NCI-H1417 treated with DMSO at 0.1 percent for 48 hours (cell line): ENCODE measurements at places on chromosomes 2 and 18.
A peak's percentile ranks its signal among the peaks of the same experiment; 100 is the strongest.

- DNase-seq = no peak
Measured at GRCh38 chr2:21779786-21780185, 656.0 kb downstream of the TDRD15 start.

DNA sequence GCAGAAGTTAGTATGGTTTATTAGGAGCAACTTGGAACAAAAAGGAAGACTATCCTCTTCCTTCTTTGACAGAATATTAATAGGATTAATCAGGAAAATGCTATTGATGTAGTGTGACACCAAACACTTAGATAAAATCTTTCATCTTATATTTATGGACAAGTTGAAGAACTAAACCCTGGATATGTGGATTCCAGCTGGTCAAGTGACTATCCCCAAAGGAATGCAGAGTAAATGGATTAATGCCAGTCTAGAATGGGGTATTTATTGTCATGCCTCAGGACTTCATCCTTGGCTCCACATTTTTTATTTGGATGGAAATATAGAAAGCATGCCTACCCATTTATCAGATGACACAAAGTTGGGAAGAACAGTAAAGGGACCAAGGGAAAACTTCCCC lies 124.0 kb upstream of the TTC39C start:
- no peak for DNase-seq

GRCh38 chr2:74119339-74119738 lies 28.4 kb downstream of the BOLA3 start:
- no peak for DNase-seq

DNA sequence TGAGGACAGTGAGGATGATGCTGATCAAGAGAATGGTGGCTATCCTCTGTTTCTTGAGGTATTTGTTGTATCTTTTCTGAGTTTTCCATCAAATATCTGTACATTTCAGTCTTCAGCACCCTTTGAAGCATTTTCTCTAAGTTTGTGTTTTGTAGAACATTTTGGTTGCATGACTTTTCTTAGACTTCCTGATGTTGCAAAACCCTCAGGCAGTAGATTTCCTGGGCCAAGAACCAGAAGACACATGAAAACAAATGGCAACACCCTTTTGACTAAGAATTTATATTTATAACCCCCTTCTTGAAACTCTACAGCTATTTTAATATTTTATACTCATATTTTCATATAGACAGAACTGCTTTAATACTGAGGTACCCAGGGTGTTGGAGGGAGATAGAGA lies 16.2 kb downstream of the HNMT start:
- DNase-seq = no peak

DNA sequence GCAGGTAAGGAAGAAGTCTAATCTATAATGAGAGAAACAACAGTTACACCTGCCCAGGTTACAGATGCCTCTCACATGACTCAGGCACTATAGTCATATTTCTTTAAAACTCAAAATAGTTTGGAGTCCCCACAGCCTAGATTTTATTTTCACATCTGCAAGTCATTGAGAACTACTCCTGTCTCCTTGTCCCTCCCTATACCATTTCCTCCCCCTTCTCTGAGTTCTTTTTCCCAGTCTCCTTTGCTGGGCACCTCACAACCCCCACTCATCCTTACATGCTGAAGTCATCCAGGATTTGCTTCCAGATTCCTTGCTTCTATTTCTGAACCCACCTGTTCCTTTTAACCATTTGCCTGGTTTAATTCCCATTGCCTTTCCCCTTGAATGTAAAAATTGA lies 73.1 kb upstream of the KCNE4 start:
- DNase-seq = no peak

DNA sequence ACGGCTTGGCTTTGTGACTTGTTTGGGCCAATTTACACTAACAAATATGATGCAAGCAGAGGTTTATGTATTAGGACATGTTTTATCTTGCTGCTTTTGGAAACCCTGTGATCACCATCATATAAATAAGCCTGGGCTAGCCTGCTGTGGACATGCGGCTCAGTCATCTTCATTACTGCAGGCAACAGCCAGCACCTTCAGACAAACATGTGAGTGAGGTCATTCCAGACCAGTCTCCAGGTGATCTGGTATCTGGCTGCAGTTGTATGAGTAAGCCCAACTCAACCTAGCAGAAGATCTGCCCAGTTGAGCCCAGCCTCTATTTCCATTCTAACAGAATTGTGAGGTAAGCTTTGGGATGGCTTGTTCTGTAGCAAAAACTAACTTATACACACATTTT lies 254.6 kb upstream of the ATP5MC3 start:
- no peak for DNase-seq

GRCh38 chr2:13227578-13227977 lies 510.8 kb downstream of the TRIB2 start:
- DNase-seq = no peak

DNA sequence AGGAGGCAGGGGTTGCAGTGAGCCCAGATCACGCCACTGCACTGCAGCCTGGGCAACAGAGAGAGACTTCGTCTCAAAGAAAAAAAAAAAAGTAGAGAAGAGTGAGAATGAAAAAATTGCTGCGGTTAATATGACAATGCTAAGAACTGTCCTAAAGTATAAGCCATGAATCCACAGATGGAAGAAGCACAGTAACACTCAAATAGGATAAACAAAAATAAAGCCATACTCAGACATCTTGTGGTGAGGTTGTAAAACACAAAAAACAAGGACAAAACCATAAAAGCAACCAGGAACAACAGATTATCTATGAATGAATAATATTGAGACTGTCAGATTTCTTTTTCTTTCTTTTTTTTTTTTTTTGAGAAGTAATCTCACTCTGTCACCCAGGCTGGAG lies 23.0 kb downstream of the POLR2D start:
- DNase-seq = no peak

GRCh38 chr2:173058097-173058496 lies 17.5 kb upstream of the MAP3K20 start:
- no peak for DNase-seq

GRCh38 chr18:46481847-46482245 lies 175.2 kb downstream of the LOXHD1 start:
- DNase-seq = no peak

- DNase-seq = no peak
Measured at GRCh38 chr2:207141386-207141785, 24.4 kb downstream of the KLF7 start.

DNA sequence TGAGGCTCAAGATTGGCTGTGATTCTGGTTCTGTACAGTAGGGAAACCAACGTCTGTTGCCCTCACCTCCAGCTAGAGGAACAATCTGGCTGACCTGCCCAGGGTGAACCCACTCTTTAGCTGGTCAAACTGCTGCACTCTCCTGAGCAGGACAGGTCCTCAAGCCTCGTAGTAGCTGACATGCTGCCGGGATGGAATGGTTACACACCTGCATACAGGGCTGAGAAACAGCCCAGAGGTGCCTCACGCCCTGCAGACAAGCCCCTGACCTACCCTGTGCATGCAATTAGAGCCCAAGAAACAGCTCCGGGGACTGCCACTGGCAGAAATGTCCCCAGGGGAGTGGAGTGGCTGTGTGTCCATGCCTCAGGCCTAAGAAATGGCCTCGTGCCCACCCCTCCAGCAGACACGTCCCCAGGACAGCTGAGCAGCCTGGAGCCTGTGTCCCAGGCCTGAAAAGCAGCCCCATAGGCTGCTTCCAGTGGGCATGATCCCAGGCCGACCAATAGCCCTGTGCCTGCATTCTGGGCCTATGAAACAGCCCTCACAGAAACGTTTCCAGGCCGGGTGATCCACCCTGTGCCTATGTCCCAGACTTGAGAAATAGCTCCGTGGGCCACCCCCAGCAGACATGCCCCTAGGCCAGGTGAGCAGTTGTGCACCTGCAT lies 25.4 kb downstream of the BOLL start:
- no peak for DNase-seq

- DNase-seq = no peak
Measured at GRCh38 chr18:2970344-2970743, 42.6 kb downstream of the LPIN2 start.

- DNase-seq = no peak
Measured at GRCh38 chr18:3107740-3108151, 94.8 kb upstream of the LPIN2 start.

DNA sequence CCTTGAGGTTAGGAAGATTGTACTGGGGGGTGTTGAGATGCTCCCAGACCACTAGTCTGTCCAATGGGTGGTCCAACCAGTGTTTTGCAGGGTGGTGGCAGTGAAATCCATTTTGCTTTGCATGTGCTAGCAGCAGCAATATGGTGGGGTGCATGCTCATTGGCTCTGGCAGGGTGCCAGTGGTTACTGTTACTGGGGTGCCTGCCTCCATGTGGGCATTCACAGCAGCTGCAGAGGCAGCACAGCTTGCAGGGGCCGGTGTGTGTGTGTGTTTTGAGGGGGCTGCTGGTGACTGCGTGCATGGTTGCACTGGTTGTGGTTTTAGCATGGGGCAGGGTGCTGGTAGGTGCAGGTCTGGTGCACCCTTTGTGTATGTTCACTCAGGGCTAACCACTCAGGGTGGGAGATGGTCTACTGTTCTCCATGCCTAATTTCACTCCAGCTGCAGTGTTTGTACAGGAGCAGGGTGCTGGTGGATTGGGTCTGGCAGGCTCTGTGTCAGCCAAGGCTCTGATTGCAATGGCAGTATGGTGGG lies 265.4 kb downstream of the NUP35 start:
- DNase-seq = no peak

DNA sequence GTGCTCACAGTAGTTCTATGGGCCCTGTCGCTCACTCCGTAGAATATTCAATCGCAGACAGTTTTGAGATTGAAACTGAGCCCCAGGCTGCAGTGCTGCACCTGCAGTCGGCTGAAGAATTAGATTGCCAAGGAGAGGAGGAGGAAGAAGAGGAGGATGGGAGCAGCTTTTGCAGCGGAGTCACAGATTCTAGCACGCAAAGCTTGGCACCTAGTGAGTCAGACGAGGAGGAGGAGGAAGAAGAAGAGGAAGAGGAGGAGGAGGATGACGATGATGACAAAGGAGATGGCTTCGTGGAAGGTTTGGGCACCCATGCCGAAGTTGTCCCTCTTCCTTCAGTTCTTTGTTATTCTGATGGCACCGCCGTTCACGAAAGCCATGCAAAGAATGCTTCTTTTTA lies 115.2 kb downstream of the GALNT3 start:
- no peak for DNase-seq

GRCh38 chr18:68417166-68417799 lies 297.6 kb downstream of the TMX3 start:
- DNase-seq = peak; percentile 20

DNA sequence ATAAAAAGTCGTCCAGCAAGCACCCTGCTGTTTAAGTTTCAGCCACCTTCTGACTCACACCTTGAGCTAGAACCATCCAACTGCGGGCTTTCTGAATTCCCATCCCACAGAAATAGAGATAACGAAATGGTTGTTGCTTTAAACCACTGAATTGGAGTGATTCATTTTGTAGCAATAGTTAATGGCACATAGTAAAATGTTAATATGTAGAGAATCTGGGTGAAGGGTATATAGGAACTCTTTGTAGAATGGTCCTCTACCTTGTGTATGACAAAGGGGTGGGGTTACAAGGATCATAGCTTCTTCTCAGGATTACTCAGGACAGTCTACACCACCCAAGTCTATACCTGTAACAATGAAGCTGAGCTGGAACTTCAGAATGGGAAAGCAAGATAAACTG lies 2.4 kb upstream of the MAPRE3 start:
- no peak for DNase-seq

DNA sequence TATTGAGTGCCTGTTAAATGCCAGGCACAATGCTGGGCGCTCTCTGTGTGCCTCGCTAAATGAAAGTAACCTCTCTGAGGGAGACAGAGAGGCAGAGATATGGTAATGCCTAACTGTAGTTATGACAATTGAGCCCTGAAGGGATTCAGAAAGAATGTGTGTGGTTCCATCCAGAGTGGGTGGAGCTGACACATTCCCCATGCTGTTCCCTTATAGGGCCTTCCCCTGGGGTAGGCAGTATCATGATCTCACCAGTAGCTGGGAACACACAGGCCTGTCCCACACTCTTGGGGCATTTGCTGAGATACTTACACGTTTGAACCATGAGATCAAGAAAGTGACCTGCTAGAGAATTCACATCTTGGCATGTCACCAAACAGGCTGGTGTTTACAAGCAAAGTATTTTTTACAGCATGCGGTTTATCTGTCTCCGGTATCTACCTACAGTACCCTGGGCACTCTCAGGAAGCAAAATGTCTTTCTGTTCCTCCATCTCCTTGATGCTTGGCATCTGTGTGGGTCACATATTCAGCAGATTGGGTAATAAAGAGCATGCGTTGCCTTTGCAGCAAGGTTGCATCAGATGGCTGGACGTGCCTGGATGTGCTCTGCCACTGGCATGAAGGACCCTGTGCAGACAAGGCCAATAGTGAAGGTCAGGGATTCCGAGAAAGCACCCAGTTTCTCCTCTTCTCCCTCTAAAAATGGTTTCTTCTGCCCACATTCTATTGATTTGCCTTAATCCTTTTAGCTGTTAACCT lies 9.4 kb downstream of the CTIF start:
- DNase-seq = no peak

- DNase-seq = no peak
Measured at GRCh38 chr2:105143467-105144151, 97.9 kb upstream of the GPR45 start.

DNA sequence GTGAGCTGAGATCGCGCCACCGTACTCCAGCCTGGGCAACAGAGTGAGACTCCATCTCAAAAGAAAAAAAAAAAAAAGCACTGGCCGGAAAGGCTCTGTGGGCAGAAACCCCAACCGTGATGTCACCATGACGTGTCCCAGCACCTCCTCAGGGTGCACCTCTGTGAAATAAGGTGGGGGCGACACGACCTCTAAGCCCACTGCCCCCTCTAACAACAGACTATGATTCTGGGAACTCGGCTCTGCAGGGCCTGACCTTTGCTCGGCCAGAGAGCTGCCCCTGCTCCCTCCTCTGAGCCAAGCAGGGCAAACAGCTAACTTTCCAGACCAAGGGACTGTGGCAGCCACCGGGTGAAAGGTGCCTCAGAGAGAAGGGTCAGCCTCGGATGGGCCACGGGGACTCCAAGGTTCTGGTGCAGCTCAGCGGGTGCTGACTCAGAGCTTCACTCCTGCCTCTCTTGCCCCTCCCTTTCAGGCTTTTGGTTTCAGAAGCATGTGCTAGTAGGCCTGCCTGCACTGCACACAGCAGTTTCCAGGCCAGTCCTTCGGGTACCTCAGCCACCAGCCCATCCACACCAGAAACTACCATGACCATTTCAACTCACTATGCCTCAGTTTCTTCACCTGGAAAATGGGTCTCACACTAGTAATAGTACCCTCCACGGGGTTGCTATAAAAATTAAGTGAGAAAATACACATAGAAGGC lies 8.0 kb downstream of the TMBIM1 start:
- DNase-seq = no peak

GRCh38 chr2:5121642-5122041 lies 570.5 kb upstream of the SOX11 start:
- no peak for DNase-seq
